ENCODE measurements at places on chromosomes 4 and X.

- H3K36me3 ChIP-seq, result peaks cover 1% of the 10 kb centered on the region
- H3K27me3 ChIP-seq, result no peaks in the 10 kb centered on the region
- H3K4me1 ChIP-seq, result peaks cover 62% of the 10 kb centered on the region
Observed at GRCh38 chr4:41146716-41147506, 67.4 kb downstream of the APBB2 start.

DNA sequence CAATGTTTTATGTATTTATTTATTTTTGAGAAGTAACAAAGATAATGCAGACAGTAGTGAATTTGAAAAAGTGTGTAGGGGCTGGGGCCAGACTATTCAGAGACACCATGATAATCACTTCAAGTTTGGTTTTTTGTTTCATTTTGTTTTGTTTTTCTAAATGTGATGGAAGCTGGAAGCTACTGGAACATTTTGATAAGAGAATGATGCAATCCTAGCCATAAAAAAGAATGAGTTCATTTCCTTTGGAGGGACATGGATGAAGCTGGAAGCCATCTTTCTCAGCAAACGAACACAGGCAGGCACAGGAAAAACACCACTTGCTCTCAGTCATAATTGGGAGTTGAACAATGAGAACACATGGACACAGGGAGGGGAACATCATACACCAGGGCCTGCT, 706.6 kb upstream of the EPHA5 start:
- no peaks in the 10 kb centered on the region for H3K27me3 ChIP-seq
- no peak for DNase-seq
- peaks cover 2% of the 10 kb centered on the region for H3K4me1 ChIP-seq
- H3K36me3 ChIP-seq, result no peaks in the 10 kb centered on the region
- peak overlapping the region; percentile 59 for H3K27ac ChIP-seq
- H3K4me3 ChIP-seq, result no peak overlapping the region

GRCh38 chrX:147847999-147848398, 63.7 kb upstream of the FMR1 start:
- no peak overlapping the region for H3K4me3 ChIP-seq
- H3K4me1 ChIP-seq, result peaks cover 10% of the 10 kb centered on the region
- no peak for DNase-seq
- H3K27ac ChIP-seq, result no peak overlapping the region
- no peaks in the 10 kb centered on the region for H3K27me3 ChIP-seq

GRCh38 chrX:76147106-76147505, 25.8 kb upstream of the PBDC1 start:
- H3K27ac ChIP-seq, result no peak overlapping the region
- H3K4me1 ChIP-seq, result peaks cover 21% of the 10 kb centered on the region
- no peak overlapping the region for H3K4me3 ChIP-seq
- H3K27me3 ChIP-seq, result no peaks in the 10 kb centered on the region
- no peak for DNase-seq

GRCh38 chr4:140653718-140654494, 85.1 kb upstream of the UCP1 start:
- DNase-seq, result no peak
- no peaks in the 10 kb centered on the region for H3K27me3 ChIP-seq
- peaks cover 48% of the 10 kb centered on the region for H3K36me3 ChIP-seq

DNA sequence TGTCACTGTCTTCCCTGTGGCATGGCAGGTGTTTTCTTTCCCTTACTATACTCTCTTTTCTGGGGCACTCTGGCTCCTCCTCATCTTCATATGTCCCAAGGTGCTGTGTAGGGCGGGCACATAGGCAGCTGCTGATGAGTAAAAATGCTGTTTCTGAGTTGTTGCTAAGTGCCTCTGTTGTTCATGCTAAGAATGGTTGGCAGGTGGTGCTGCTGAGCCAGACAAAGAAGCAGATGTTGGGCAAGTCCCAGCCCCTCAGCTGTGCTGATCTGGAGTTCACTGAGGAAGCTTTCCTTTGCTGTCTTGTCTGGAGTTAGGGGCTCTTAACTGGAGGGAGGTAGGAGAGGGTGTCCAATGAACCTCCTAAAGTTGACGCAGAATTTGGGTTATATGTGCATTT, 40.6 kb downstream of the HADH start:
- H3K4me1 ChIP-seq, result no peaks in the 10 kb centered on the region
- H3K27ac ChIP-seq, result peak overlapping the region; percentile 38
- H3K4me3 ChIP-seq, result no peak overlapping the region
- H3K36me3 ChIP-seq, result peaks cover 23% of the 10 kb centered on the region
- H3K27me3 ChIP-seq, result no peaks in the 10 kb centered on the region

GRCh38 chr4:3719836-3720235, 46.3 kb upstream of the ADRA2C start:
- no peak overlapping the region for H3K27ac ChIP-seq
- H3K27me3 ChIP-seq, result no peaks in the 10 kb centered on the region
- no peak for DNase-seq
- no peaks in the 10 kb centered on the region for H3K4me1 ChIP-seq
- H3K36me3 ChIP-seq, result no peaks in the 10 kb centered on the region
- no peak overlapping the region for H3K4me3 ChIP-seq

All from osteocyte (in vitro differentiated cells).